ENCODE measurements at places on chromosomes 11 and 22.

GRCh38 chr11:117220999-117221774 lies 10.7 kb downstream of the PCSK7 start:
- no peak for DNase-seq

- no peak for DNase-seq
Observed at GRCh38 chr22:27676545-27677213, 124.9 kb downstream of the MN1 start.

DNA sequence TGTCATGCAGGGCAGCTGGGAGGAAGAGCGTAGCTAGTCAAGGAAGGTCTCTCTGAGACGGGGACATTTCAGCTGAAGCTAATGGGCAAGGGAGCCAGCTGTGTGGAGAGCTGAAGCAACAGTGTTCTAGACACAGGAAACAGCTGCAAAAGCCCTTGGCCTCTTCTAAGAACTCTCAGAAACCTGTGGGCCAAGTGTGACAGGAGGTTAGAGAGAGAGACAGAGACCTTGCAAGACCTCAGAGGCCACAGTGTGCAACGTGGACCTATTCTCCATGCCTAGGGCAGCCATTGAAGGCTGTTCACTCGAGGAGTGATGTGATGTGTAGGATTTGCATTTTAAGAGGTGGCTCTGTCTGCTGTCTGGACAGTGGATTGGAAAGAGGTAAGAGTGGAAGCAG lies 48.7 kb upstream of the TNRC6B start:
- no peak for DNase-seq

DNA sequence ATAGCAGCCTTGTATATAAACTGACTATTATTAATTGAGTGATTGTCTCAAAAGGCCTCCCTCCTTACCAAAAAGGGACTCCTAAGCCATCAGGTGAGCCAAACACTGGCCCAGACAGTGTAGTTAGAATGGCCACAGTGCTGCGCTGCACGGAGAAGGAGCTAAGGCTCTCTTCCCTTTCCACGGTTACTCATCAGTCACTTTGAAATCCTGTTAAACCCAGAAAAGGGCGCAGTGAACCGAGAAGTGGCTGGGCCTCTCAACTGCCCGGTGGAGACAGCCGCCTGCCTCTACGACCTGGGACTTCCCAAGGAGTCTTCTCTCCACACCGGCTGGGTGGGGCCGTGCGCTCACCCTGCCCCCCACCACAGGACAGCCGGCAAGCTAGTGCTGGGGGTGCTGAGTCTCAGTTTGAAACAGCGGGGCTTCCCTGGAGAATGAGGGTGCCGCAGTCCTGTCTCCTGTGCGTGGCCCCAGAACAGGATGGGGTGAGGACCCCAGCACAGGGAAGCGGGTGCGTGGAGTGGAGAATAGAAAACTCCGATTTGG lies 1.3 kb downstream of the MYH9 start:
- peak; percentile 44 for DNase-seq

DNA sequence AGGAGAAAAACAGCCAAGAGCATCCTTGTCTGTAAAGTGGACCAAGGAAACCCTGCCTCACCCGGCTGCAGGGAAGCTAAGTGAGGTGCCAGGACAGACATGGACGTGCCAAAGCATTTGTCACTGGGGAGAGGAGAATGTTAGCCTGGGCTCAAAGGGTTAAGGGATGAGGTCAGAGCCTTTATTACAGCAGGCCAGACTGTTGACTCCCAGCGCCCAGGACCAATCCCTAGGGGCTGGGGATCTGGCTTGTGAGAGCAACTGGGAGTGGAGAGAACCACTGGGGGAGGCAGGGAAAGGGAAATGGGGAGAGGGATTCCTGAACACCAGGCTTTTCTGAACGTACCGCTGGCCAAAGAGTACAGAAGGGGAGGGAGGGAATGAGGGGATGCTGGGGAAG lies 2.6 kb downstream of the CHRM1 start:
- DNase-seq = no peak

- DNase-seq = no peak
Observed at GRCh38 chr11:79415411-79415810, 25.4 kb downstream of the TENM4 start.

DNA sequence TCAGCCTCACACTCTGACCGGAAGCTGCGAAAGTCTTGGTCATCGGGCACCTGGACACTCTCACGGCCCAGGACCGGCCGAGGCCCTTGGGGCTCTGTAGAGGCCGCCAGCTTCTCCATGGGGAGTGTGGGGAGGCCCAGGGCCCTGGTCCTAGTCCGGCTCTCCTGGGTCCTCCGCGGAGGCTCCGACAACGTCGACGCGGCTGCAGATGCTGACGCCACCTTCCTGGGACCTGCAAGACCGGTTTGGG lies 12.9 kb downstream of the STARD10 start:
- no peak for DNase-seq

DNA sequence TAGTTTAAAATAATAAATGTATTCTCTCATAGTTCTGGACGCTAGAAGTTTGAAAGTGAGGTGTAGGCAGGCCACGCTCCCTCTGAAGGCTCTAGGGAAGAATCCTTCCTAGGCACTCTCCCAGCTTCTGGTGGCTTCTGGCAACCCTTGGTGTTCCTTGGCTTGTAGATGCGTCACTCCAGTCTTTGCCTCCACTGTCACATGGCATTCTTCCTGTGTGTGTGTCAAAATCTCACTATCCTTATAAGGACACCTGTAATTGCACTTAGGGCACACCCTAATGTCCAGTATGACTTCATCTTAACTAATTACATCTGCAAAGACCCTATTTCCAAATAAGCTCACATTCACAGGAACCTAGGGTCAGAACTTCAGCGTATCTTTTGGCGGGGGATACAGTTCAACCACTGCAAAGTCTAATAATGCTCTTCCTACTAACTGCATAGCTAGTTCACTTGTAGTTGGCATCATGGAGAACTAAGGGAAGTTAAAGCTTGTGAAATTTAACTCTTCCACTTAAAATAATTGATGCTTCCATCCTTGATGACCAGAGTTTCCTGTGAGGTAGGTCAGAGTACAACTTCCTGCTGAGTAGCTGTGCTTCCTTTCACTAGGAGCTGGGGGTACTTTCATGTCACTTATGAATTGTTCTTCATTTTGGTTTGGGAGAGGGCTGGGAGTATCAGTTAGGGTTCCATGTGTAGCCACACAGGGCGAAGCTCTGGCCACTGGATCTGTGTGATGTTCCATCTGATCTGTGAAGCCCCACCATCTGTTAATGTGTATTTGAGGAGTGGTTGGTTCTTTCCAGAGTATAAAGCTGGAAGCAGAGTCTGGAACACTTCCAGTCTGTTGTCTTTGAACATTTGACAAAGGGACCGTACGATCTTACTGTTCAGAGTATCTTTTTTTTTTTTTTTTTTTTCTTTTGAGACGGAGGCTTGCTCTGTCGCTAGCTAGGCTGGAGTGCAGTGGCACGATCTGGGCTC lies 10.5 kb downstream of the YWHAH start:
- no peak for DNase-seq

DNA sequence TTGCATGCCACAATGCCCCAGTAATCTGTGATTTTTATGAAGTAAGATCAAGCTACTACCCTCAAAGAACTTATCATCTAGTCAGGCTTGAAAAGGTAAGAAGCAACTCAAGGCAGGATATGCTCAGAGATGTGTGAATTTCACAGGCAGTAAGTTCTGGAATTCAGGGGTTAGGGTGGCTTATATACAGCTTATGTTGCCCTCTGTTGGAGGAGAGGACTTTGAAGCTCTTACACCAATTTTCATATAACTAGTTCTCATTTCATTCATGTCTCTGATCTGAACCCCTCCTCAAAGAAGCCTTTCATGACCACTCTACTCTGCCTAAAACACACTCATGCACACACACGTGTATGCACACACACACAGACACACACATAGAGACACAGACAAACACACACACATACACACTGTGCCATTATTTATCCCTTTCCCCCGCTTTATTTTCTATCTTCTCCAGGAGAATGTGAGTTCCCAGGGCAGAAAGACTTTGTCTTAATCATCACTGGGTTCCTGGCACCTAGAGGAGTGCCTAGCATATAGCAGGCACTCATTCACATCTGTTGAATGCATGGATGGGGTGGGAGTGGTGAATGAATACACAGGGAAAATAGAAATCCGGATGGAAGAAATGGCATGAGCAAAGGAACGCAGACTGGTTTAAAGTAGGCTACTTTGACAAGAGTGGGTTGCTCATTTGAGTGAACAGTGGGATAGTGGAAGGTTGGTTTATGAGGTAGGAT lies 220.7 kb upstream of the ZBED5 start:
- no peak for DNase-seq

All from stimulated activated CD4-positive, alpha-beta T cell treated with anti-CD3 and anti-CD28 coated beads, TNF-alpha, amount 100 ng/mL, for 1 hour (primary cell).